NCI-H460 (cell line): ENCODE measurements at places on chromosomes 1 and 21.
A peak's percentile ranks its signal among the peaks of the same experiment; 100 is the strongest.

DNA sequence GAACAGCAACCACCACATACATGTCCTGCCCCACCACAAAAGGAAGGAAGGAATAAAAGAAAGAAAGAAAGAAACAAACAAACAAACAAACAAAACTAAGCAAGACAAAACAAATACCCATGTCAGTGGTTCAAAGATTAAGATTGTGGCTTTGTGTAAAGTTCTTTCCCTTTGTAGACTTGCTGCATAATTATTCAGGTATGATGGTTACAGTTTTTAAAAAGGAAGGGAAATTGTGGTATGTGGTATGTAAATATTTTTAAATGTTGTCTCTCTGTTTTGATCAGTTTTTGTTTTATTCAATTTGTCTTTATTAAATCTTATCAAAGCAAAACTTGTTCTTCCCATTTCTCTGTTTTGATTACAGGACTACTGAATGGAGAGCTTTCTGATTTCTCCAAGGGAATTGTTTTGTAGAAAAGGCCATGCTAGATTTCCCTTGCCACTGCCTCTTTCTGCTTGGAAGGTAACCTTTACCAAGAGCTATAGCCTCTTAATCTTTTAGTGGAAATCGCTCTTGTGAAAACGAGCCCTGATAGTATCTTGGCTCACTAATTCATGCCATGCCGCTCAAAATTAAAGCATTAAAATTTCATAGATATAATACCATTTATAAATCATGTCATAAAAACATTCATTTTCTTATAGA lies 290.3 kb upstream of the ST6GALNAC5 start:
- DNase-seq, result no peak

DNA sequence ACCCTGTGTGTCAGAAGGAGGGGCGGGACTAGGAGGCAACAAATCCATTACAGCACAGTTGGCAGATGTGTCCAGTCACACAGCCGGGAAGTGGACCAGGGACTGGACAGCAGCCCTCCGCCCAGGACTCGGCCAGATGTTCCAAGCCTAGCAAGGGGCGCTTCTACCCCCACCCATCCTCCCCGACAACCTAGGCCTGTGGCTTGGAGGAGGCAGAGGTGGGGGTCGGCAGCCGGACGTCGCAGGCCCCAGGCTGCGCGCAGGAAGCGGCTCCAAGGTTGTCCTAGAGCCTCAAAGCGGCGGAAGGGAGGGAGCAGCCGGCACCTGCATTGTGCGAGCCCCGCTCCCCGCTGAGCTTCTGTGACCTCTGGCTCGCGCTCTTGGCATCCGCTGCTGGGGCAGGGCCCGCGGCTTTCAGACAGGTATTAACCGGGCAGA lies 20.6 kb upstream of the MYCL start:
- DNase-seq, result no peak

- peak; percentile 48 for DNase-seq
Observed at GRCh38 chr1:87325982-87326738, 2.5 kb upstream of the LMO4 start.

- DNase-seq, result no peak
Observed at GRCh38 chr1:10813799-10814198, 17.4 kb upstream of the CASZ1 start.

DNA sequence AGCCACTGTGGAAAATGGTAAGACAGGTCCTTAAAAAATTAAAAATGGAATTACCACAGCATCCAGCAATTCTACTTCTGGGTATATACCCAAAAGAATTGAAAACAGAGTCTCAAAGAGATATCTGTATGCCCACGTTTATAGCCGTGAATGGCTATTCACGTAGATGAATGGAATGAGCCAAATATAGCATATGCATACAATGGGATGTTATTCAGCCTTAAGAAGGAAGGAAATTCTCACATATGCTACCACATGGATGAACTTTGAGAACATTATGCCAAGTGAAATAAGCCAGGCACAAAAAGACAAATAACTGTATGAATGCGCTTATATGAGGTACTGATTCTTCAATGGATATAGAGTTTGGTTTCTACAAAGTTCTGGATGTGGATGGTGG lies 134.5 kb upstream of the KCNE2 start:
- no peak for DNase-seq

DNA sequence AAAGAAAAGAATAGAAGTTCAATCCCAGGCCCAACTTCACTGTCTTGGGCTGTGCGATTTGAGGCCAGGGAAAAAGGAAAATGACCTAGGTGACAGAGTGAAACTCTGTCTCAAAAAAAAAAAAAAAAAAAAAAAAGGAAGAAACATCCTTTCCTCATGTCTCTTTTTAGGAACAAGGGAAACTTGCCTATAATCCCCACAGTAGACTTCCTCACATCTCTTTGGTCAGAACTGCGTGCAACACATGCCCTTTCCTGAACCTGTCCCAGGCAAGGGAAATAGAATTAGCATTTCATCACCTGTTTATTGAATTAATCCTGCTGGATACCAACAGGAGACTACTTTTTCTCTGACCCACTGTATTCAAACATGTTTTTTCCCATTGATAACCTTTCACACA lies 2.3 kb downstream of the DCST1 start:
- DNase-seq, result no peak
